ENCODE measurements at places on chromosomes 16 and 17.

GRCh38 chr17:45641541-45641940 is 142.6 kb upstream of the CRHR1 start:
- no peak for DNase-seq

DNA sequence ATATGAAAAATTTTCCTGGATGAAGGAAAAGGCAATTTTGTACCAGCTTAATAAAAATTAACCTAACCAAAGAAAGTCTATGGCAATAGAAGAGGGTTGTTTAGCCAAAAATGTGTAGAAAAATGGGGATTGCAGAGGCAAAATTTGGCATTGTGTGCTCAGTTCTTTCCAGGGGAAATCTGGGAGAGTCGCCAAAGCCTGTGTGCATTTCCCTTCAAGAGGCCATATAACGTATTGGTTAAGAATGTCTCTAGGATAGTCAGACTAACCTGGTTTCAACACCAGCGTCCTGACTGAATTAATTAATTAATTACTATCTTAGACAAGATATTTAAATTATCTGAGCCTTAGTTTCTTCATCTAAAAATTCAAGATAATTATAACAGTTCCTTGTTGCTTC is 44.8 kb upstream of the HLF start:
- DNase-seq = no peak

DNA sequence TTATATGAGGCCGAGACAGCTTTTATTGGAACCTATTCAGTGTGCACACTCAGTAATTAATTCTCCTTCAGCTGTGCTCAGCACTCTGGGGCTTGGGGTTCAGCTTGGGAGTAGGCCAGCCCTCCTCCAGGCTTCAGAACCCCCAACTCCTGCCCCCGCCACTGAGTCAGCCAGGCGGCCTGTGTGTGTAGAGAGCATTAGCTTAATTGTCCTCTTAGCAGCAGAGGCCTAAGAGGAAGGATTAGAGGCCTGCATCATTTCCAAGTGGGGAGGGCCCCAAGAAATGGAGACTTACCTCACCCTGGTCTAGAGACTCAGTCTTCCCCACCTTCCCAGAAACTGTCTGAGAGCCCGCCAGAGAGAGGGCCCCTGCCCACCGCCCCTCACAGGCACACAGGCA is 772 bp downstream of the PRSS53 start:
- no peak for DNase-seq

- DNase-seq = no peak
These were observed 732 bp upstream of the EXOSC6 start for GRCh38 chr16:70252355-70252988.

DNA sequence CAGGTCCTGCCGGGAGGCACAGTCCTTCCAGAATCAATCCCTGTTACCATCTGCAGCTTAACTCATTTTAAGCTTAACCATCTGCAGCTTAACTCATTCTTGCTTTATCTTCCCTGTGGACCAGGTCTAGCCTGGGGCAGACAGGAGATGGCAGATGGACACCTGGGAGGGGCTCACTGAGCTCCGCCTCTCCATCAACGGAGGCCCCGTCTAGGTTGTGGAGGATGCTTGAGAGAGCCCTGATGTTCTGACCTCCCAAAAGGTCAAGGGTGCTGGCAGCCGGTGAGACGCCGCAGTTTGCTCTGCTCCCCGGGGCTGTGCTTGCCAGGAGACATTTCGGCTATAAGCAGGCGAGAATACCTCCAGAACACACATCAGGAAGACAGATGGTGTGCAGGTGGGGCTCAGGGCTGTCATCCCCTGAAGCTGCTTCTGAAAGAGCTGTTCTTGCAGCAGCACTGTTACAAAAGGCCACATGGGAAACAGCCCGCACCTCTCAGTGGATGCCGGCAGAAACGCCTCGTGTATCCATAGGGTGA is 41.3 kb downstream of the BAIAP2 start:
- DNase-seq = no peak

DNA sequence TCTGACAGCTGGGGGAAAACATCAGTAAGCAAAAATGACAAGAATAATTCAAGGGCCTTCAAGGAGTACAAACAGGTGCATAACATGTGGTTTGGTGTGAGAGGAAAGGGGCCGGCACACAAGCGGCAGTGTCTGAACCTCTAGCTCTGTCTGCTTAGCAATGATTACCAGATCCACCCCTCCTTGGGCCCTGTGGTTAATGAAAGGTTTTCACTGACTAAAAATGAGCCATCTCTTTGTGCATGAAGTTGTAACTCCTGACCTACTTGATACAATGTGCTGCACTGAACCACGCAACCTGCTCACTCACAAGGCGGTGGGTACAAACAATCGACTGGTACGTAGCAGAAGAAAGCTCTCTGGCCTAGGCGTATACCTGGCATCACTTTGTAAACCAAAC is 15.1 kb downstream of the FAM117A start:
- DNase-seq = peak; percentile 44

GRCh38 chr16:28879841-28880588 is 1.7 kb downstream of the ATP2A1 start:
- peak; percentile 90 for DNase-seq

DNA sequence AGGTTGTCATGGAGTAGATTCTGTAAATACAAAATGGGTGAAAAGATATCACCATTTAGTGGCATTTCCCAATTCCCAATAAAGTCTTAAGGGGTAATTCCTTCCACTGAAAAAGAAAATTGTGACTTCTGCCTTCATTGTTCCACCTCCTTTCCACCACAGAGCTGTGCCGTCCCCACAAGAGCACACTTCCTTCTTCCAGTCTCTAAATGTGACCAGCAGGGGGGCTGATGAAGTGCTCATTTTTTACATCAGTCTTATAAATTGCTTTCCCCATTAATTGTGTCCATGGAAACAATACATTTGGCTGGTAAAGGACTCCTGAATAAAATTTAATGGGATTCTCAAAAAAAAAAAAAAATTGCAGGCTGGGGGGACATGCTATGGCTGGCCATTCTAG is 260.8 kb upstream of the PSMD7 start:
- no peak for DNase-seq

- DNase-seq = no peak
These were observed 285.2 kb upstream of the ELAC2 start for GRCh38 chr17:13302983-13303382.

DNA sequence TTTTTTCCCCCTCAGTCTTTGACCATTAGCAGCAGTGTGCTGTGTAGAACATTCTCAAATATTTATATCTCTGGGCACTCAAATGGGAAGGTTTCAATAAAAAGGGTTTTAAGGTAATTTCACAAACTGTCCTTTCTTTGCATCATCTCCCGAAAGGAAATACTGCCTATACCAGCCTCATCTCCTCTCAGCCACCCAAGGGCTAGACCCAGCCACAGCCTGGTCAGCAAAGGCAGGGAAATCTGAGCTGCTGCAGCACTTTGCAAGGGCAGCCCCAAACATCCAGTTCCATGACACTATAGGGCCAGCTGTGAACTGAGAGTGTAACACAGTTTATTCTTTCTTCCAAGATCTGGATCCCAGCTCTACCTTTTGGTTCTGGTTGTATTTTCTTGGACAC is 28.9 kb downstream of the TMEM11 start:
- no peak for DNase-seq

GRCh38 chr16:24635900-24636610 is 93.4 kb upstream of the TNRC6A start:
- DNase-seq = no peak

- no peak for DNase-seq
These were observed 9.5 kb downstream of the DOK4 start for GRCh38 chr16:57476546-57477410.

DNA sequence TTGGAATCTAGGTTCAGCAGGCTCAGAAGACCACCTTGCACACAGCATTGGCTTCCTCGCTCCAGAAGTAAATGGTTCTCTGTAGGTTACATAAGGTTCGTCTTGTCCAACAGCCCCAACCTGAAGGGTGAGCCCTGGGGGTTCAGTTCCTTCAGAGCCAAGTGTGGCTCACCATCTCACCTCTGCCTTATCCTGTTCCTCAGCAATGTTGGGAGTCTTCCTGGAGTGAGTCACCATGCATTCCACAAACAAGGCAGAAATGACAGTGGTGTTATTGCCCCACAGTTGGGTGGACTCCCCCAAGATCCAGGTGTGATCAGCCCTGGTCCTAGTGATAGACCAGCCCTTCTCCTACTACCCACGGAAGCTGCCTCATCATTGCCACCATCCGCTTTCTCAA is 26.8 kb upstream of the SMPD3 start:
- DNase-seq = no peak

GRCh38 chr16:55660026-55660425 is 4.2 kb downstream of the SLC6A2 start:
- DNase-seq = no peak

GRCh38 chr17:77376795-77377709 is 236.3 kb downstream of the SEC14L1 start:
- no peak for DNase-seq

GRCh38 chr16:49834531-49835151 is 21.3 kb downstream of the ZNF423 start:
- DNase-seq = no peak

DNA sequence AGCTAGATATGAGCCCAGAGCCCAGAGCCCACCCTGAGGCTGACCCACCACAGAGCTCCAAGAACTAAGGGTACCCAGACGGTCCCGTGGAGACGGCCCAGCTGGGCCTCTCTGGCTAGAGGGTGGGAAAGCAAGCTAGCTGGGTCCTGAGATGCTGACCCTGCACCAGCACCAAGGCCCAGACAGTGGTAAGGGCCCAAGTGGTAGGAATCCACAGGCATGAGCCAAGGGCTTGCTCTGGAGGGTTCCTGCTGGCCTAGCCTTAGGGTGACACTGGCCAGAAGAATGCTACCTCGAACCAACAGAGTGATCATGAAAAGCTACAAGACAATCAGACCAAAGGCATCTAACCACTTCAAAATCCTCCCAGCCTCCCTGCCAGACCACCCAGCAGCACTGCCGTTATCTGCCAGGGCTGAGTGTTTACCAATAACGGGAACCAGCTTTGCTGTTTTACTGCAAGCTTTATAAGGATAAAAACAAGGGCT is 13.2 kb downstream of the HIC1 start:
- DNase-seq = no peak

GRCh38 chr16:31402687-31403086 is 9.6 kb downstream of the ITGAD start:
- no peak for DNase-seq

GRCh38 chr16:8194794-8195193 is 395.5 kb downstream of the TMEM114 start:
- no peak for DNase-seq

GRCh38 chr16:80259290-80259805 is 281.4 kb upstream of the DYNLRB2 start:
- no peak for DNase-seq

- peak; percentile 63 for DNase-seq
These were observed at the start of gene SIRT7 for GRCh38 chr17:81917565-81918332. Gene SIRT7 (minus strand): TSS chr17:81918176. CDS start chr17:81918131, 45 bp downstream.

GRCh38 chr17:30981531-30982519 is 11.0 kb downstream of the RNF135 start:
- no peak for DNase-seq

DNA sequence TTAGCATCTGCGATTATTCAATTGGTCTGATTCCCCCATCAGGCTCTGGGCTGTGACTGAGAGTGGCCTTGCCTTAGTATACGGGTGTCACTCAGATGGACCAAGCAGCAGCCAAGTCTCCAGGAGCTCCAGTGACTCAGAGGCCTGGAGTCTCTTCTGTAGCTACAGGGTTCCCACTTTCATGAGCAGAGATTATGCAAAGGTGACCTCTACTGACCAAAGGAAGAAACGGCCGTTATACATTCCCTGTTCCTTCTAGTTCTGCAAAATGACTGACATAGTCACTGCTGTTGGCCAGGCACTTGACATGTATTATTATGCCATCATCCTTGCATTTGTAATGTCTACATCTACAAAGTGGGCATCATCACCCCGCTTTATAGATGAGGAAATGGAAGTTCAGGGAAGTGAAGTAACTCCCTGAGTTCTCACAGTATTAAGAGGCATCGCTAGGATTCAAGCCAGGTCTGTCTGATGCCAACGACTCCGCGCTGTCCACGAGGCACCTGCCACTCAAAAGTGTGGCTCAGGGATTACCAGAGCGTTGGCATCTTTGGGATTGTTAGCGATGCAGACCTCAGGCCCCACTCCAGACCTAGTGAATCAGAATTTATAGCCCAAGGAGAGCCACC is 23.3 kb downstream of the SLC38A7 start:
- DNase-seq = no peak

DNA sequence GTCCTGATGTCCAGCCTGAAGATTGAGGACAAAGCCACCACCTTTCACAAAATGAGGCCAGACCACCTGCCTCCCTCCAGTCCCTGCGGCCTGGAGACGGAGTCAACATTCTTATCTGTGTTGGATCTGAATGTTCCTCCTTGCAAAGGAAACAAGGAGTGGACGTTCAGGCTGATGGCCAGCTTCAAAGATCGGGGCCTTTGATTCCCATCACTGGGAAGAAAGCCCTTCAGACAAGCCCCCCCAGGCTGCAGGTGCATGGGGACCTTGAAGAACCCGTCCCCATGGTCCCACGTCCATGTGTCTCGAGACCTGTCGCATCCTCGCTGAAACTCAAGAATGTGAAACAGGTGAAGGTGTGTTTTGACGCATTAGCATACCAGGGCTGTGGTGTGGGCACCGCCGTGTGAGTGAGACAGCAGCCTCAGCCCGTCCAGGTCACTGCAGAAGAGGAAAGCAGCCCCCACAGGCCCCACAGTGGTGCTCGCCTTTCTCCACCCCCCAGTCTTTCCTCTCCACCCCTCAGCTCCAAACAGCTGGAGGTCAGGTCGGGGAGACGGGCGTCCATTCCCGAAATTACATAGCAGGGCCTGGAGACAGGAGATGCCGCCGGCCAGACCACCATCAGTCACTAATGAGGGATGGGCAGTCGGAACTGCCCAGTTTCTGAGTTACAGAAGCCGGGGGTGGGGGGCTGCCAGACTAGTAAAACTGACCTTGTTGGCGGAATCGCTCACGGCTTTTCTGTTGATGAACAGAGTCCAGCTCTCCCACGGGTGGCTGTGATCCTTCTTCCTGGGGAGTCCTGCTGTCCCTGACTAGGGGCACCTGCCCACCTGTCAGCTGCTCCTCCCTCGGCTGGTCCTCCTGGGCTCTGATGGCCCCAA is 877 bp upstream of the CSNK1D start:
- no peak for DNase-seq

DNA sequence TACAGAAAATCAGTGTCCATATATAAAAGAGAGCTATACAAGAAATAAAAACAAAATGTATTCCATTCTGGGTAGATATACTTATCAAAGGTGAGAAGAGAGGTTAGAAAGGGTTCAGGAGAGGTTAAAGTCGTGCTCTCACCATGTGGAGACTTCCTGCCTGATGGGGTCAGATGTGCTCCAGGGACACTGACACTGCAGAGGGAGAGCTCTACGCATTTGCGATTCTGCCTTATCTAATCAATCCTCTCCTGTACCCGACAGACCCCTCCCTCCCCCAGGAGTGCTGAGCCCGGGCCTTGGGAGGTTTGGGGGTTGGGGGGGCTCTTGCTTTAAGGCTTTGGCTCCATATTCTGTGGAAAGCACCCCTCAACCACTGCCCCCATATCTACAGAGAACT is 16.6 kb upstream of the SLC5A11 start:
- no peak for DNase-seq

DNA sequence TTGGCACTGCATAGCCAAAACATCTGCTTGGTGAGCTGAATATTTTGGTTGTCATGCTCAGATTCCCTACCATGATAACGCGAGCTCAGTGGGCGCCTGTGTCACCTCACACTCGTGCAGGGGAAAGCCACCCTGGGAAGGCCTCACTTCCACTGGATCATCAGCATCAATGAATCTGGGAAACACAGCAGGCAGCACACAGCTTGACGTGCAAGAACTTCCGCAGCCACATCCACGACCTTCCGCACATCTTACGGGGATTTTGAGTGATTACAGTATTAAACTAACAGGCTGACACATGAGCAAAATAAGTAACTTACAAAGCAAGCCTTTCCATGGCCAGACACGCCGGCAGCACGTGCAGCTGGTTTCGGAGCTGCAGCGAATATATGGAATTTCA is 54.7 kb upstream of the FOXF1 start:
- no peak for DNase-seq

GRCh38 chr16:13568803-13569202 is 351.2 kb upstream of the ERCC4 start:
- DNase-seq = no peak

Data from stimulated activated CD8-positive, alpha-beta memory T cell treated with anti-CD3 and anti-CD28 coated beads, Interleukin-4, amount 100 ng/mL, for 24 hours (primary cell).